GM13977 (cell line): ENCODE measurements at places on chromosomes 13 and 19.

DNA sequence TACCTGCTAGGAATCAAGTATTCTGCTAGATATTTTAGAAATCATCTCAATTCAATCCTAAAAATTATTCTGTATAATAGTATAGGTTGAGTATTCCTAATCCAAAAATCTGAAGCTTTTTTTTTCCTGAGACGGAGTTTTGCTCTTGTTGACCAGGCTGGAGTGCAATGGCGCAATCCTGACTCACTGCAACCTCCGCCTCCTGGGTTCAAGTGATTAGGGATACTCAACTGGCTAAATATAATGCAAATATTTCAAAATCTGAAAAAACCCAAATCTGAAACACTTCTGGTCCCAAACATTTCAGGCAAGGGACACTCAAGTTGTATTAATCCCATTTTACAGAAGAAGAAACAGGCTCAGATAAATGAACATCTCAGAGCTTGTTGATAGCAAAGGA lies 17.2 kb upstream of the USPL1 start:
- no peak for DNase-seq

- DNase-seq, result no peak
These were observed 1370.3 kb upstream of the SLC10A2 start for GRCh38 chr13:104436555-104436954.

- DNase-seq, result no peak
These were observed 35.1 kb downstream of the MICU2 start for GRCh38 chr13:21568854-21569253.

DNA sequence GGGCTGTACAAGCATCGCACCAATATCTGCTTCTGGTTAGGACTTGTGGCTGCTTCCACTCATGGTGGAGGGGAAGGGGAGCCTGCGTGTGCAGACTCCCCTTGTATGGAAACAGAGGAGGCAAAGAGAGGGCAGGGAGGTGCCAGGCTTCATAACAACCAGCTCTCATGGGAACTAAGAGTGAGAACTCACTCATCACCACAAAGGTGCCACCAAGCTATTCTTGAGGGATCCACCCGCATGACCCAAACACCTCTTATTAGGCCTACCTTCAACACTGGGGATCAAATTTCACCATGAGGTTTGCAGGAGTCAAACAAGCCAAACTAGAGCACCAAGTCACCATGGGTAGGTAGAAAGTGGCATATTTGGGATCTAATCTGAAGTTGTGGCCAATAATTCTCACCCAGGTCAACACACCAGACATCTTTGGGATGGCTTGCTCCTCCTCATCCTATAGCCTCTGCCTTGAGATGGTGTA lies 46.4 kb downstream of the RUBCNL start:
- DNase-seq, result no peak

- no peak for DNase-seq
These were observed 157.9 kb downstream of the COL4A1 start for GRCh38 chr13:110149036-110149435.

- no peak for DNase-seq
These were observed 13.0 kb upstream of the JUND start for GRCh38 chr19:18294467-18294864.

DNA sequence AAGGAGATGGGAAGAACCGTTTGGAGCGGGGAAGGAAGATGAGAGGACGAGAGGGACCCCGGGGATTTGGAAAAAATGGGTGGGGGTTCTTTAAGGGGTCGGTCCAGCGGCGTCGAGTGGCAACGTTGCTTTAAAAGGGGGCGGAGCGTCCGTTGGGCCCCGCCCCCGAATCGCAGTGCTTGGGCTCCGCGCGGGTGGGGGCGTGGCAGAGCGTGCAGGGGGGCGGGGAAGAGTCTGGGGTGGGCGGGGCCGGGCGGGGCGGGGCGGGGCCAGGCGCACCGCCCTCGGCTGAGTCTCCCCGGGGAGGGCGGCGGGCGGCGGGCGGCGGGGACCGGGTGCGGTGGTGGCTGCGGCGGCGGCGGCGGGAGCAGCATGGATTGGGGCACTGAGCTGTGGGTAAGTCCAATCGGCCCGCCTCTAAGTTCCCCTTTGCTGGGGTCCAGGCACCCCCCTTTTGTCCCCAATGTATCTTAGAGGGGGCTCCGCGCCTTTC lies at the start of gene TRIP10:
TSS of gene TRIP10 (plus strand) at position 291 of the 493 bp plus-strand sequence. CDS start at position 373, 82 bp downstream.
- peak; percentile 98 for DNase-seq

DNA sequence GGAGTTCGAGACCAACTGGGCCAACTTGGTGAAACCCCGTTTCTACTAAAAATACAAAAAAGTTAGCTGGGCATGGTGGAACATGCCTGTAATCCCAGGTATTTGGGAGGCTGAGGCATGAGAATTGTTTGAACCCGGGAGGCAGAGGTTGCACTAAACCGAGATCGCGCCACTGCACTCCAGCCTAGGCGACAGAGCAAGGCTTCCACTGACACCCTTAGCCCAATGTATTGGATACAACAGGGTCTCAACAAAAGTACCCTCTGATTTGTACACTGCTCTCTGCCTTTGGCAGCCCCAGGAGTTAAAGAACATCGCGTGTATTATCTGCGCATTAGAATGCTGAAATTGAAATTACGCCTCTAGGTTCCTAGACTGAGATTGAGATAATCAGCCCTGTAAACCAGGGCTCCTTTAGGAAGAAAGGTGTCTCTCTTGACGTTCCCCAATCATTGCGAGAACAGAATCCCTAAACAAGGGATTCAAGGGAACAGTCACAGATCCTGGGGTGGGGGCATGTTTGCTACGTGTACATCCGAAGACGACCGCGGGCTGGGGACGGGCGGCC lies 21.9 kb downstream of the IPO5 start:
- no peak for DNase-seq

- no peak for DNase-seq
These were observed 35.4 kb downstream of the PCCA start for GRCh38 chr13:100124265-100124664.

GRCh38 chr13:112003396-112003795 lies 63.6 kb upstream of the SOX1 start:
- no peak for DNase-seq

- peak; percentile 72 for DNase-seq
These were observed at the start of gene MLNR for GRCh38 chr13:49220036-49220855. Gene MLNR (plus strand): TSS chr13:49220338. CDS start chr13:49220338, 0 bp downstream.

GRCh38 chr13:65330287-65330686 lies 1899.8 kb downstream of the PCDH9 start:
- no peak for DNase-seq

- no peak for DNase-seq
These were observed 130.8 kb upstream of the MCF2L start for GRCh38 chr13:112838038-112838841.

DNA sequence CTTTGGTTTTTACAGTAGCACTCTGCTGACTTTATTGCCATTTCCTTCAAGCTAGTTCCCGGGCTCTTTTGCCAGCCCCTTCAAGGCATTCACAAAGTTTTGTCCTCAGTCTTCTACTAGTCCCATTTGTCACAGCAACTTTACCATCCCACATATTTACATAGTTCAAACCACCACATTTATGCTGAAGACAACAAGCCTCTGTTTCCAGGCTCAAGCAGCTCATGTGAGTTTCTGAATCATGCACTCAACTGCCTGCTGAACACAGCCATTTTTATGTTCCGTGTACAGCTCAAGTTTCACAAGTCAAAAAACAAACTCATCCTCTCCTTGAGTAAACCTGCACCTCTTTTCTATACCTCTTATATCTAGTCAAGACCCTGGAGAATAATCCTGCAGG lies 977.0 kb upstream of the SLC10A2 start:
- DNase-seq, result no peak

DNA sequence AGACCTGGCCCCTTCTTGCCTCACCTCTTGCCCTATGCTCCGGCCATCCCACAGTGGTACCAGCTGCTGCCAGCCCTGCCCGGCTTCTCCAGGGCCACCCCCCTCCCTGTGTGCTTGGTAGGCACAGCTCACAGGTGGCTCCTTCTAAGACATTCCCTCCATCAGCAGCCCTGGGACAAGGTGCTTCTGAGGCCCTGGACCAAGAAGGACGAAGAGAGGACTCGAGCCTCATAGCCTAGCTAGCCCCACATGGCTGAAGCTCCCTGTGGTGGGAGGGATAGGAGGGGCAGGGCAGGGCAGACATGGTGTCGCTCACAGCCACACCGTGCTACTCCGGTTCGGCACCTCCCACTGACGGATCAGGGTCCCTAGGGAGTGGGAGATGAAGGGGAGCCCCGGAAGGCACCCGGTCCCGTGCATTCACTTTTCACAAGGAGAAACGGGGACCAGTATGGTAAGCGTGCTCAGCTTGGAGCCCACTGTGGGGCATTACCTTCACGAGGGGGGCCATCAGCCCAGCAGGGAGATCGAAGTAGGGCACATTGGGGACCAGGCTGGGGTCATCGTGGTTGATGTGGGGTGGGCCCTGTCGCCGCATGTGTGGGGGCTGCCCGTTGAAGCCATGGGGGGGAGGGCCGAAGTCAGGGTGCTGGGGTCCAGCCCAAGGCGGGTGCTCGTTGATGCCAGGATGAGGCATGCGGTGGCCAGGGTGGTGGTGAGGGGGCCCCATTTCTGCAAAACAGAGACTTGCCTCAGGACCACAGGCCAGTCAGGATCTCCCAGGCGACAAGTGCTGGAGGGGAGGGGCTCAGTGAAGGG lies 19.5 kb downstream of the CHERP start:
- DNase-seq, result peak; percentile 17

DNA sequence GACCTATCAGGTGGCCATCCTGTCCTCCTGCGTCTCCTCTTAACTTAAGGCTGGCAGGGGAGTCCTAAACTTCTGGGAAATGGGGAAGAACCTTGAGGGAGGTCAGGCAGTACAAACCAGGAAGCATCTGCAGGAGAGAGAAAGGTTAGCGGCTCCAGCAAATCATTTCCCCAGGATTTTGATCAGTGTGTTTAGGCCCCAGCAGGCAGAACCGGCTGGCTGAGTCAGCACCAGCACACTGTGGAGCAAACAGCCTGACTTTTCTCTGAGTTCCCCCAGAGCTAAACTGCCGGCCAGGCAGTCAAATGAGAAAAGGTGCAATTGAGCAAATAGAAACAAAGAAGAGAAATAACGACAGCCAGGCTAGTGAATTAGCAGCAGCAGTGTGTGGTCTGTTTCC lies 46.7 kb upstream of the MEDAG start:
- no peak for DNase-seq

DNA sequence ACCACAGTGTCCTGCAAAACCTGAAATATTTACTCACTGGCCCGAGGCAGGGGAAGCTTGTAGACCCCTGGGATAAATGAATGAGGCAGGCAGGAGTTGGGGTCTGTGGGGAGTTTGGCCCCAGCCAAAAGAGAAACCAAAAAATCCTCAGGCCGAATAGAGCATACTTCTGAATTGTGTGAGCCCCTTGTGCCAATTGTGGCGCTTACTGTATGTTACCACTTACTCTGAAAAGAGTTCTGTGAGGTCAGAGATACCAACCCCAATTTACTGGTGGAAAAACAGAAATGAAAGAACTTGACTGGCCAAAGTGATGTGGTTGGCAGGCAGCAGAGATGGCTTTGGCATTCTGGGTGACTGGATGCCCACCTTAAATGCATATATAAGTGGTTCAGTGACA lies 6.9 kb downstream of the CARM1 start:
- DNase-seq, result peak; percentile 18

DNA sequence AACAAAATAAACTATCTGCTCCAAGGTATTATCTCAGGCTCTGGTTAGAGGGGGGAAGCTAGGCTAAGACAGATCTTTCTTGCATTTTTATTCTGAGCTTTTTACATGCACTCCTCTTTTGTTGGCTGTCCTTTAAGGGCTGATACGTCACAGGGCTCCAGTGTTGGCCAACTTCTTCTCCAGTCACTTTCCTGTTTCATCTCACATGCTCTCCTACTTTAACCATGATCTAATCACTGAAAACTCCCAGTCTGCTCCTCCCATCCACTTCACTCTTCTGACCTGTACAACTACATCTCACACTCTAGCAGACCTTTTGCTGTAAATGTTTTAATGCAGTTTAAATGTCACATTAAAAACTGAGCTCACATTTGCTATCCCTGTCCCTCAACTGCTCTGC lies 510.0 kb upstream of the KLF12 start:
- DNase-seq, result no peak

DNA sequence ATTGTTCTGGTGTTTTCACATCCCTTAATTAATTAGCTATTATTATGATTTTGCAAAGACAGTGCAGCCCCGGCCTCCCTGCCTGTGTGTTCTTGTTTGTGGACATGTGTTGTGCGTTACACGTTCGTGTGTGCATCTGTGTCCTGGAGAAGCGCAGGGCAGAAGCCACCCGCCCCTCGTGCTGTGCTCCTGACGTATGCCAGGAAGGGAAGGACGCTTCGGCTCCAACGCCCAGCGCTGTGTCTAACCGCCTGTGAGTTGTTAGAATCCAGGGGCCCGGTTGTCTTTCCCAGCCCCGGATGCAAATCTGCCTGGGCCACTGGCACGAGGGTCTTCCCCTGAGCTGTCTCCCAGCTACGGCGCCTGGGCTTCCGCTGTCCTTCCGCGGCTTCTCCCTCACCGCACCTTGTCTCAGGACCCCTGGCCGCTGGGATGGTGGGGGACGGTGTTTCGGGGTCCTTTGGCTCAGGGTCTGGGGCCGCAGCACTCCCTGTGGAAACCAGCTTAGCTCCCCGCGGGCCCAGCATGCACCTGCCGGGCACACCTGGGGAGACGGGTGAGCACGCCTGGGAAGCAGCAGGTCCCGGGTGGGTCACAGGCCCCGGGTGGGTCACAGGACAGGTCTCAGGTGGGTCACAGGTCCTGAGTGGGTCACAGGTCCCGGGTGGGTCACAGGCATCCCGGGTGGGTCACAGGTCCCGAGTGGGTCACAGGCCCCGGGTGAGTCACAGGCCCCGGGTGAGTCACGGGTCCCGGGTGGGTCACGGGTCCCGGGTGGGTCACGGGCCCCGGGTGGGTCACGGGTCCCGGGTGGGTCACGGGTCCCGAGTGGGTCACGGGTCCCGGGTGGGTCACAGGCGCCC lies 51.5 kb downstream of the GAS6 start:
- no peak for DNase-seq

- no peak for DNase-seq
These were observed 4.7 kb upstream of the IRS2 start for GRCh38 chr13:109790942-109791605.

GRCh38 chr19:14006085-14006765 lies at the start of gene RFX1:
Gene RFX1 (minus strand): TSS chr19:14006320. CDS start chr19:13993843, 12,477 bp downstream.
- DNase-seq, result peak; percentile 93

DNA sequence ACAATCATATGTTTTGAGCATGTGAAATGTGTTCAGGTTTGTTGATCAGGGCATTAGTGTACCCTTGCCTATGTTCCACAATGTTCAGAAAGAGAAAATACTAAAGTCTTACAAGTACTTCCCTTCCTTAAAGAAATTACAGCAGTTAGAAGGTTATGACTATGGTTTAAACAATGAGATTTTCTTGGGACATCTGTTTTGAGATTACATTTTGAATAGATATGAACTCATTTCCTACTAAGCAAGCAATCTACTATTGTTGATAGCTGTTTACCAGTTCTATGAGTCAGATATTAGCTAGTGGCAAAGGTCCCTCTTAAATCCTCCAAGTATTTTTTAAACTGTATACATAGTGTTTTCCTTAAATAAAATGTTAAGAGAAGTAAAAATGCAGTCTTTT lies 241.3 kb downstream of the DACH1 start:
- no peak for DNase-seq

- no peak for DNase-seq
These were observed 16.9 kb downstream of the MOB3A start for GRCh38 chr19:2079076-2079864.

GRCh38 chr13:93259527-93260080 lies 33.0 kb downstream of the GPC6 start:
- no peak for DNase-seq
